Fibroblast of the conjunctiva (primary cell): ENCODE measurements at places on chromosomes 1 and 21.

- no peak for DNase-seq
Measured at GRCh38 chr21:29233611-29234540, 64.8 kb upstream of the BACH1 start.

- DNase-seq = no peak
Measured at GRCh38 chr1:196152086-196152485, 456.2 kb downstream of the KCNT2 start.

DNA sequence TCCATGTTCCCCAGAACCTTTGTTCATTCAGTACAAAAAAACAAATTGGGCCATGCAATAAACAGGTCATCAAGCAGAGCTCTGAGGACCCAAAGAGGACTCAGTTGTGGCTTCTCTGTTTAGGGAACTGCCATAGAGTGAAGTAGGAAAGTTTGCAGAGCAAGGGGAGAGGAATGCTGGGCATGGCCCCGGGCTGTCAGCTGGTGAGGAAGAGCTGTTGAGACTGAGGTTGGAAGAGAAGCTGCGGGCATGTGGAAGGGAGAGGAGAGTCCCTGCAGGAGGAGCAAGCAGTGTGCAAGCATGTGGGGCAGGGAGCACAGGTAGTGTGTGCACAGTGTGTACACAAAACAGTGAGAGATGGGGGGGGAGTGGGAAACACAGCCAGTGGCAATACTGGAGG, 71.8 kb downstream of the NTPCR start:
- no peak for DNase-seq

DNA sequence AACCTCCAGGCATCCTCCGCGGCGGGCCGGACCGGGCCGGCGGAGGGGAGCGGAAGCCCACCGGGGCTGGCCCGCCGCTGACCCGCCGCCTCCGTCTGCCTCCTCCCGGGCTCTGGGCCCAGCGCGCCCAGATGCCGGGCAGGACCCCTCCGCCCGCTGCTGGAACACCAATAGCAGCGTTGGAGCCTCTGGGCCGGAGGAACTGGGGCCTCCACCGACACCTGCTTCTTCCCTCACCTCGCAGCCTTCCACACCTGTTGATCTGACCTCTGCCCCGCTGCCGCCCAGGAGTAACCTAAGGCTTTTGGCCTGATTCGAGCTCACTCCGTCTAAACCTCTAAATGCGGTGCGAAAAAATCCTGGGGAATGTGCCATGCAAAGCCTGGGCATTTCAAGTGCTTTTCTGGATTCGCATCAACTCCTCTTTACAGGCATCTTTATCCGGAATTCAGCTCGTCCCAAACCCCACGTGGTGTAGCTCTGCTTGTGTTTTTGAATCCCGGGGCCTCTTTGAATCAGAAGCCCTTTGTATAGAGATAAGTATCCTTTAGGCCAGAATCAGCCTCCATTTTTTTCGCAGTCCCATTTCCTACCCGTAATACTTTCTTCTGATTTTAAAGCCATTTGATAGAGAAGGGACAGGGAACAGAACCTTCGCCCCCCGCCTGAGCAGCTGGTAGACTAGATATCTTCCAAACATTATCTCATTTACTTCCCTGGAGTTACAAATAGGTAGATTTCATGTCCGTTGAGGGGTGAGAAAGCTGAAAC, 680 bp upstream of the CNN3 start:
- DNase-seq = no peak
